ENCODE measurements at places on chromosomes 12 and 14. TPM values are rescaled to one million over a fixed set of nuclear protein-coding genes. Genes with fewer than 3 reads are reported as not detected.

The GPR137C gene
- total RNA-seq, result 0.30 TPM

The KRT2 gene
- not detected for total RNA-seq

The CLEC4C gene
- not detected for total RNA-seq

The PIK3C2G gene
- 10.7 TPM for total RNA-seq

The CLEC2A gene
- not detected for total RNA-seq

The ETV6 gene
- 11.8 TPM for total RNA-seq

The WDR20 gene
- total RNA-seq, result 20.9 TPM

The AGAP2 gene
- total RNA-seq, result 2.3 TPM

The DDN gene
- 0.26 TPM for total RNA-seq

The NOVA1 gene
- total RNA-seq, result 0.91 TPM

The GPR135 gene
- 1.8 TPM for total RNA-seq

The CLEC4A gene
- total RNA-seq, result 0.61 TPM

The NDRG2 gene
- 123 TPM for total RNA-seq

The CIROP gene
- total RNA-seq, result not detected

The FBXW8 gene
- 10.8 TPM for total RNA-seq

The SERPINA12 gene
- not detected for total RNA-seq

The LRRC74A gene
- total RNA-seq, result not detected

The AMDHD1 gene
- 0.19 TPM for total RNA-seq

The NPFF gene
- not detected for total RNA-seq

The KRT77 gene
- not detected for total RNA-seq

The SYCP3 gene
- not detected for total RNA-seq

The NINJ2 gene
- 14.9 TPM for total RNA-seq

The RECQL gene
- total RNA-seq, result 10.0 TPM

The ZC2HC1C gene
- 5.0 TPM for total RNA-seq

The TMEM63C gene
- total RNA-seq, result 9.8 TPM

The KRT72 gene
- not detected for total RNA-seq

The EEF1AKMT3 gene
- total RNA-seq, result 7.6 TPM

The SMIM41 gene
- total RNA-seq, result not detected

The ACVR1B gene
- total RNA-seq, result 18.1 TPM

The GARIN6 gene
- total RNA-seq, result not detected

The MIP gene
- total RNA-seq, result not detected

The VRK1 gene
- total RNA-seq, result 14.4 TPM

The KLRK1 gene
- total RNA-seq, result 1.9 TPM

The CCDC175 gene
- total RNA-seq, result not detected

The TC2N gene
- total RNA-seq, result 48.9 TPM

The ACRBP gene
- total RNA-seq, result 3.2 TPM

The ABCD4 gene
- 23.4 TPM for total RNA-seq

The CFAP251 gene
- total RNA-seq, result 2.9 TPM

The KLHL33 gene
- total RNA-seq, result not detected

The PTGER2 gene
- not detected for total RNA-seq

The FSCB gene
- total RNA-seq, result not detected

The ARMH4 gene
- total RNA-seq, result 4.4 TPM

The TMEM52B gene
- not detected for total RNA-seq

The SOAT2 gene
- total RNA-seq, result not detected

The TTC6 gene
- total RNA-seq, result 1.9 TPM

The BCL2L14 gene
- 1.6 TPM for total RNA-seq

The CKAP4 gene
- 91.0 TPM for total RNA-seq

The MLXIP gene
- 10.6 TPM for total RNA-seq

The ANKRD33 gene
- total RNA-seq, result 0.70 TPM

The BDKRB2 gene
- total RNA-seq, result 19.6 TPM

The ZNF891 gene
- total RNA-seq, result 3.2 TPM

The PROX2 gene
- total RNA-seq, result not detected

The MGAT4C gene
- not detected for total RNA-seq

The ANO2 gene
- 1.7 TPM for total RNA-seq

The ZDHHC22 gene
- total RNA-seq, result not detected
